ENCODE measurements at places on chromosomes 3 and 15.

GRCh38 chr15:63372753-63373152 is 8.9 kb downstream of the CA12 start:
- no peak for DNase-seq

GRCh38 chr3:52874160-52874701 is 23.1 kb downstream of the STIMATE start:
- no peak for DNase-seq

DNA sequence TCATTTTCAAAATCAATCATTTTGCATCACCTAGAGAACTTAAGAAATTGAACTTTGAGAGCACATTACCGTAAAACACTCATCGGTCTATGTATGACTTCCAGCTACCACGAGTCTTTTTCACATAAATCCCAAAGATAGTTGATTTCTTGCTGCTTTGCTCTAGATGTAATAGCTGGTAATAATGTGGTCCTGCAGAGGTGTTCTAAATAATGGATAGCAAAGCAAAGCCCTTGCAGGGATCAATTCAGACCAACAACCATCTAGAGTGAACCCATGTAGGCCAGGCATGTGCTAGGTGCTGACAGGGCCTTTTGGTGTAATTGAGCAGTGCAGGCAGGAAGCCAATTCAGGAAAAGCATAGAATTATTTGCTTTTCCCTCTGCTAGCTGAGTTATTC is 26.1 kb upstream of the C3orf80 start:
- no peak for DNase-seq

DNA sequence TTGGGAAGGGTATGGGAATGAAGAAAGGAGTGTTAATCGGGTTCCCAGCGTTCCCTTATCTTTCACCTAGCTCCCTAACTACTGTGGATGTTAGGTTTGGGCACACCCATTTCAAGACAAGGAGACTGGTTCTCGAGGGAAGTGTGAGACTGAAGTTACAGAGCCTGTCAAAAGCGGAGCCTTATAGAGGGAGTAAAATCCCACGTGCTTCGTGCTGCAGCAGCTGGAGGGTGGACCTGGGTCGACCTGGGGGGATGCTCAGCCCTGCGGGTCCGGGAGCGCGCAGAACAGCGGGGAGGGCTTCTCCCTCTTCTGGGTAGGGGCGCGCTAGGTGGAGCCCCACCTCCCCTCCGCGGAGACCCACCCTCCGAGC is 314 bp upstream of the TMED3 start:
- no peak for DNase-seq

GRCh38 chr3:168241156-168241555 is 145.4 kb upstream of the GOLIM4 start:
- DNase-seq, result no peak

GRCh38 chr3:112115161-112115739 is 17.8 kb downstream of the GCSAM start:
- no peak for DNase-seq

DNA sequence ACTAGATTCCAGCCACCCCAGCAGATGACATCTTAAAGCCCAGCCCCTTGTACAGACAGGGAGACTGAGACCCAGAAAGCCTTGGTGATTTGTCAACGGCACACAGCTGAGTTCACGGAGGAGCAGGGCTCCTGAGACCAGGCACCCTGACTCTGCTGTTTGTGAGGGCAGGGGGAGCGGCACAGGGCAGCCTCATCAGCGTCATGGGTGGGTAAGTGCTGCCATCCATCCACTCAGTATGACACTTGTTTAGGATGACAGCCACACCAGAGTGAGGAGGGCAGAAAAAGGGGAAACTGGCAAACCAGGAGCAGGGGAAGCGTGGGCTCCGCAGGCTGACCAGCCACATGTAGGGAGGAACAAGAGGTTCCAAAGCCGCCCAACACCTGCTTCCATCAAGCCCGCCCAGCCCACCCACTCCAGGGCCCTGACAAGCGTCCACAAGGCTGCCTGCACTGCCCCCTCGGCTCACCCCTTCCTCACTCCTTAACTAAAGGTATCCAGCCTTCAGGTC is 19.9 kb downstream of the RBPMS2 start:
- no peak for DNase-seq

GRCh38 chr3:30426293-30426993 is 180.0 kb upstream of the TGFBR2 start:
- DNase-seq, result no peak

DNA sequence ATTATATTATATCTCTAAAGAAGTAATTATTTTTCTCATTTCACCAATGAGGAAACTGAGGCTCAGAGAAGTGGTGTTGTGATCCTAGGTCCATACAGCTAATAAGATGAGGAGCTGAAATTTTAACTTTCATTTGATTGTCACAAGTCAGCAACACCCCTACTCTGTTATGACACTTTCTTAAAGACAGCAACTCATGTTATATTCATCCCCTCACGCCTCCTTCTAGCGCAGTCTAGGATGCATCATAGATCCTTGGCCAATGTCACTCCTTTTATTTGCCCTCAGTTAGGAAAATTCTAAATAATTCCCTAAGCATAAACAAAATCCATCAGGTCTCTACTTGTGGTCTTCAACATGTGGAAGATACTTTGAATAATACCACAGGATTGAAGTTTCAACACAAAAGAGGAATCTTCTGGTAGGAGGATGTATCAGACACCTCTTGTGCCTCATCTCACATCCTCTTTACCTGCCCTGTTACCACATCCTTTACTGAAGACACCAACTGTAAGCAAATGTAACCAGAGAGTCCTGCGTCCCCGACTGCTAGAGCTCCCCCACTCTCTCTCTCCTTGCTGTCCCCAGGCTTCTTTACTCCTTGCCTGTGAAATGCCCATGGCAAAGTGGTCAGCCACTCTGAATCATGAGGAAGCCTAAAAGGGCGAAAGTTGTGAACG is 53.7 kb downstream of the TRIM42 start:
- DNase-seq, result no peak

- DNase-seq, result no peak
Measured at GRCh38 chr3:182717216-182717615, 76.1 kb upstream of the ATP11B start.

DNA sequence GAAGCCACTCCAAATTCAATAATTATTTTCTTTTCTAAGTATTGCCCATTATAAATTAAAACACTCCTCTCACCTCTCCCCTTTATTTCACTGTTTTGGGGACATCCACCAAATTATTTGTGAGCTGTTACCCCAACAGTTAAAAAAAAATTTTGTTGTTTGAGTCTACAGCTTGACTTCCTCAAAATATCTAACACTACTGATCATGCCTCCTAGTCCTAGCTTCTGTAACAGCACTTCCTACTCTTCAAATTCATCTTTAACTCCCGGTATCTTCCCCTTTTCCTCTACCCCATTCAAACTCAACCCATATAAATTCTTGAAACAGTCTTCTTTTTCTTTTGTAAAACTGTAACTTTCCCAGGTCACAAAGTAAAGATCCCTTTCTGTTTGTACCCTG is 15.9 kb downstream of the PARL start:
- no peak for DNase-seq

- no peak for DNase-seq
Measured at GRCh38 chr3:134249296-134249841, 1.3 kb downstream of the RYK start.

GRCh38 chr3:195291121-195291520 is 20.2 kb upstream of the XXYLT1 start:
- no peak for DNase-seq

- DNase-seq, result no peak
Measured at GRCh38 chr3:123610331-123610730, 25.5 kb upstream of the HACD2 start.

GRCh38 chr15:64800476-64800875 is 25.0 kb downstream of the PIF1 start:
- no peak for DNase-seq

Measured in stimulated activated CD8-positive, alpha-beta memory T cell treated with anti-CD3 and anti-CD28 coated beads, Interleukin-4, amount 100 ng/mL, for 4 hours (primary cell).